ENCODE measurements at places on chromosomes 12 and 14.

DNA sequence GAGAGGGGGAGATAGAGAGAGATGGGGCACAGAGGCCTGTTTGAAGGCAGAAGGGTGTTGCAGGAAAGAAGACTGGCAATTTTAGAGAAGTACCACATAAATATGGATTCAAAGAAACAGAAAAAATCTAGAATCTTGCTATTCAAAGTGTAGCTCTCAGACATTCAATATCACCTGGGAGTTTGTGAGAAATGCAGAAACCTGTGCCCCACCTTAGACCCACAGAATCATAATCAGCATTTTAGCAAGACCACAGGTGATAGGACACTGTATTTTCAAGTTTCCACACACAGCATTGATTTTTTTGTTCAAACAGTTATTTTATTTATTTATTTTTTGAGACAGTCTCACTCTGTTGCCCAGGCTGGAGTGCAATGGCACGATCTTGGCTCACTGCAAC, 3.3 kb downstream of the NEDD8 start:
- H3K36me3 ChIP-seq, result peaks cover 15% of the 10 kb centered on the region
- no peak for DNase-seq
- no peaks in the 10 kb centered on the region for H3K27me3 ChIP-seq

DNA sequence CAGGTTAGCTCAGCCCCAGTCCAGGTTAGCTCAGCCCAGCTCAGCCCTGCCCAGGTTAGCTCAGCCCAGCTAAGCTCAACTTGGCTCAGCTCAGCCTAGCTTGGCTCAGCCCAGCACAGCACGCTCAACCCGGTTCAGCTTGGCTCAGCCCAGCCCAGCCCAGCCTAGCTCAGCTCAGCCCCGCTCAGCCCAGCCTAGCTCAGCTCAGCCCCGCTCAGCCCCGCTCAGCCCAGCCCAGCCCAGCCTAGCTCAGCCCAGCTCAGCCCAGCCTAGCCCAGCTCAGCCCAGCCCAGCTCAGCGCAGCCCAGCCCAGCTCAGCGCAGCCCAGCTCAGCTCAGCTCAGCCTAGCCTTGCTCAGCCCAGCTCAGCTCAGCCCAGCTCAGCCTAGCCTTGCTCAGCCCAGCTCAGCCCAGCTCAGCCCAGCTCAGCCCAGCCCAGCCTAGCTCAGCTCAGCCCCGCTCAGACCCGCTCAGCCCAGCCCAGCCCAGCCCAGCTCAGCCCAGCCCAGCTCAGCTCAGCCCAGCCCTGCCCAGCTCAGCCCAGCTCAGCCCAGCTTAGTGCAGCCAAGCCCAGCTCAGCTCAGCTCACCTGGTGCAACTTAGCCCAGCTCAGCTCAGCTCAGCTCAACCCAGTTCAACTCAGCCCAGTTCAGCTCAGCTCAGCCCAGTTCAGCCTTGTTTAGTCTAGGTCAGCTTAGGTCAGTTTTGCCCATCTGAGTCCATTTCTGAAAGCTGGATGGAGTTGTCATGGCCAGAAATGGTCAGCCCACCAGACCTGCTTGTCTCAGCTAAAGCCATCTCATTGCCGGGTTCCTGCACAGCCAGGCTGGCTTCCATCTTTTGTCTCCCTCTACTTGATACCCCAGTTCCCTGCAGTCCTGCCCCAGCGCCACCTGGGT, 333.6 kb downstream of the TMEM121 start:
- H3K4me3 ChIP-seq, result peak overlapping the region; percentile 70
- no peak overlapping the region for H3K27ac ChIP-seq
- H3K27me3 ChIP-seq, result peaks cover 18% of the 10 kb centered on the region
- no peak for DNase-seq
- H3K36me3 ChIP-seq, result no peaks in the 10 kb centered on the region

DNA sequence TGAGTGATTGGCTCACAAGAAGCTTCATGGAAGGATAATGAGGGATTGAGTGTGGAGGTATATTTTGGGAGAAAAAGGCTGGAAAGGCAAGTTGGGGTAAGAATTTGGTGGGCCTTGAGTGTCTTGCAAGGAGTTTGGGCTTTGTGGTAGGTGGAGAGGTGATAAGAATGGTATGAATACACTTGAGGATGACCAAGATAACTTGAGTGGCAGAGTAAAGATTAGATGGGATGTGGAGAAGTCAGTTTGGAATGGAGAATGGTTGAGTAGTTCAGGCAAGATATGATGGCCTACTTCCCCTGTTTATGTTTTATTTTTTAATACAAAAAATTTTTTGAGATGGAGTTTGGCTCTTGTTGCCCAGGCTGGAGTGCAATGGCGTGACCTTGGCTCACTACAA, 9.1 kb downstream of the ADCK1 start:
- H3K27ac ChIP-seq, result no peak overlapping the region
- no peaks in the 10 kb centered on the region for H3K36me3 ChIP-seq
- DNase-seq, result no peak
- no peak overlapping the region for H3K4me3 ChIP-seq
- no peaks in the 10 kb centered on the region for H3K27me3 ChIP-seq
- peaks cover 7% of the 10 kb centered on the region for H3K4me1 ChIP-seq

GRCh38 chr14:33993246-33993645, 42.4 kb upstream of the EGLN3 start:
- peaks cover 8% of the 10 kb centered on the region for H3K4me1 ChIP-seq
- H3K27ac ChIP-seq, result no peak overlapping the region
- no peak for DNase-seq

DNA sequence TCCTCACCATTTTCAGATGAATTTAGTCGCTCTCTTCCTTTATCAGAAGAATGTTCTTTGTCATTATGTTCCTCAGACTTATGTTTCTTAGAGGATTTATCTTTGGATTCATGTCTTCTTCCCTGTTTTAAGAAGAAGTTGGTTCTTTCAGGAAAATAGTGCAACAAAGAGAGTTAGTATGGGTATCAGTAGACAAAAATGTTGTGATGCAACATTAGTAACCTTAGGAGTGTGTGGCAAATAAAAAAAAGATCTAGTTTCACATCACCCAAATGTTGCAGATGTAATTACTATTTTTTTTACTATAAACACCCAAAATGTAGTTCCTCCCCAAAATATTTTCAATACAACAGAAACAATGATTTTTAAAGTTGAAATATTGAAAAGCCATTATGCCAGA, 7.8 kb downstream of the RSRC2 start:
- DNase-seq, result no peak
- H3K27ac ChIP-seq, result peak overlapping the region; percentile 92
- no peaks in the 10 kb centered on the region for H3K27me3 ChIP-seq
- no peak overlapping the region for H3K4me3 ChIP-seq
- peaks cover 62% of the 10 kb centered on the region for H3K4me1 ChIP-seq

DNA sequence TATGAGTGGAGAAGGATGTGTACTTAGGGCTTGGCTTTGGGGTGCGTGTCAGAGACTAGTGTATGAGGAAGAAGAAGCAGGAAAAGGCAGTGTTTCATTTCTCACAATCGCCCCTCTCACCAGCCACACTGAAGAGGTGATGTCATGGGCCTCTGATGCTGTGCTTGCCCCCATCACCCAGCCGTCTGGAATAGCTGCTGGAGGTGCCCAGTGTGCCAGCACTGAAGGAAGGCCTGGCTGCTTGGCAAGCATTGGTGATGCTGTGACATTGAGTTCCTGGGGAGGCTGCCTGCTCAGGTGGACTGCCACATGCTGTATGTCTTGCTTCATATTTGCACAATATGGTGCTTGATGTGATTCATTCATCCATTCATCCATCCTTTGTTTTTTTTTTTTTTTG, 56.2 kb downstream of the CRADD start:
- no peak overlapping the region for H3K4me3 ChIP-seq
- peaks cover 7% of the 10 kb centered on the region for H3K4me1 ChIP-seq
- H3K36me3 ChIP-seq, result no peaks in the 10 kb centered on the region
- H3K27ac ChIP-seq, result no peak overlapping the region
- DNase-seq, result no peak

DNA sequence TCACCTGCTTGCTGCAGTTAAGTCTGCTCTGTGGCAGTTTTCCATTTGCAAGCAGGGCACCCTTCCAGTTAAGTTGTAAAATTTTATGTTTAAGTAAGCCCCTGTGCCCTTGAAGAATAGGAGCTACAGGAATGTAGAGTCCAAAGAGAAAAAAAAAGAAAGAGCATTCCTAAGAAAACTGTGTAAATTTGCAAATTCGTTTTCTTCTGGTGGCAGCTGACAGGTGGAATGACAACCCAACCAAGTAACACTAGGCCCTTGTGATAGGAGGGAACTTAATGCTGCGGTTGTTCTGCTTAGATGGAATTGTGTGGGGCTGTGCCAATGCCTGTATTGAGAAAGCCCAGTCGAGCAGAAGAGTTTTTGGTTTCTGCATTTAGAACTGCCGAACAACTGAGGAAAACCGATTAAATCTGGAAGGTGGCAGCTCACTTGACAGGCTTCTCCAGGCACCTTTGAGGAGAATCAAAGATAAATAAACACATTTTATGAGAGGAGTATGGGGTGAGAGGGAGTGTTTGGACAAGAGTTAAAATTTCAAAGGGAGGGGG, 280.0 kb downstream of the RAD51B start:
- H3K27ac ChIP-seq, result no peak overlapping the region
- H3K4me3 ChIP-seq, result no peak overlapping the region
- H3K4me1 ChIP-seq, result no peaks in the 10 kb centered on the region
- H3K36me3 ChIP-seq, result peaks cover 41% of the 10 kb centered on the region

- no peak overlapping the region for H3K4me3 ChIP-seq
- H3K27me3 ChIP-seq, result peaks cover 34% of the 10 kb centered on the region
- H3K27ac ChIP-seq, result no peak overlapping the region
These were observed 4.9 kb downstream of the GPRC5A start for GRCh38 chr12:12896260-12896659.

DNA sequence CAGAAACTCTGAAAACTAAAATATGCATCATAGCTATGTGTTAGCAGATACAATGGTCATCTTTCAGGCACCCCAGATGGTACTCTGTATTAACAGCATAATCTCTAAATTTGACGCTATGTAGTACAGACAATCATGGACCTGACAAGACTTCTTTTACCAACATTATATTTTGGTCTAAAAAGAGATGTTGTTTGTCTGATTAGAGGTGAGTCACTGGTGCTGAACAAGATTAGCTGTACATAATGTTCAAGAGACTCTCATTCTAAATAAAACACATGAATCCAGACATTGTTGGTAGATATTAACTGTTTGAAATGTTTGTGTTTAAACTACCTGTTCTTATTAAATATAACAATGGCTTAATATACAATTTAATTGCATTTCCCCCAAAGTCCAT, 146.4 kb upstream of the LMNTD1 start:
- no peak overlapping the region for H3K4me3 ChIP-seq
- no peak for DNase-seq
- no peaks in the 10 kb centered on the region for H3K36me3 ChIP-seq
- no peaks in the 10 kb centered on the region for H3K4me1 ChIP-seq

DNA sequence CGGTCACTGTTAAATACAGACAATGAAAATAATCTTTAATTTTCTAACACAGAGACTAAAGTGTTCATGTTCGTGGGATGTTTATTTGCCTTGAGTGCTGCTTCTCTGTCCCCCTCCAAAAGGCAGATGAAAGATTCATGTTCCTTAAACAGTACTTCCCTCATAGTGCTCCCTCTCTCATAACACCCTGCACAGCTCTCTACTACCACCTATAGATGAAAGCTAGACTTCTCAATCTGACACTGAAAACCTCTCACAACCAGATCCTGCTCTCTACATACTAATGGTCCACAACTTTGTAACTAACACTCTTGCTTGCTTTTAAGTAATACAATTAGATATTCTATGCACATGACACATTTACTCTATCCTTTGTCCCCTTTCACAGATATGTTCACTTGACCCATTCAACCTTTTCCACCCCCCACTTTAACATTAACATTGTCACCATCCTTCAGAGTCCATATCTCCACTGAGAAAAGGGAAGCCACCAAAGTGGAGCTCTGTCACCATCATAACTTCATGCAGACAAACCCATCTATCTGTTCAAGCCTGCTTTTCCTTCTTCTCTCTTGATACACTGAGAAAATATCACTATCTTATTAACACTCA, 266.4 kb upstream of the USP15 start:
- no peak overlapping the region for H3K27ac ChIP-seq
- no peaks in the 10 kb centered on the region for H3K4me1 ChIP-seq
- H3K36me3 ChIP-seq, result no peaks in the 10 kb centered on the region
- H3K4me3 ChIP-seq, result no peak overlapping the region

DNA sequence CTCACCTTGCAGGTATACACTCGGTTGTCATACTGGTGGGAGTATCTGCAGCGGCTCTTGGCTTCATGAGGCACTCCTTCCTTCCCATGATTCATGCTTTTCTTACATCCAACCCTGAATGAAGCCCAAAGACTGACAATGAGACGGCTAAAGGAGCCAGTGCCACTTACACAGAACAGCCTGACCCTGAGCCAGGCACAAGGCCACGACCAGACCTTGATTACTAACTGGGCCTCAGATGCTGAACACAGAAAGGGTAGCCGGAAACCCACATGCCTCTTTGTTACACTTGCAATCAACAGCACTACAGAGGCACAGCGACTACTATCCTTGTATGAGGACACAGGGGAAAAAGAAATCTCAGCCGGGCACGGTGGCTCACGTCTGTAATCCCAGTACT, 48.0 kb downstream of the ZFYVE1 start:
- H3K4me3 ChIP-seq, result no peak overlapping the region
- H3K27ac ChIP-seq, result no peak overlapping the region
- no peak for DNase-seq
- H3K4me1 ChIP-seq, result no peaks in the 10 kb centered on the region
- no peaks in the 10 kb centered on the region for H3K27me3 ChIP-seq

DNA sequence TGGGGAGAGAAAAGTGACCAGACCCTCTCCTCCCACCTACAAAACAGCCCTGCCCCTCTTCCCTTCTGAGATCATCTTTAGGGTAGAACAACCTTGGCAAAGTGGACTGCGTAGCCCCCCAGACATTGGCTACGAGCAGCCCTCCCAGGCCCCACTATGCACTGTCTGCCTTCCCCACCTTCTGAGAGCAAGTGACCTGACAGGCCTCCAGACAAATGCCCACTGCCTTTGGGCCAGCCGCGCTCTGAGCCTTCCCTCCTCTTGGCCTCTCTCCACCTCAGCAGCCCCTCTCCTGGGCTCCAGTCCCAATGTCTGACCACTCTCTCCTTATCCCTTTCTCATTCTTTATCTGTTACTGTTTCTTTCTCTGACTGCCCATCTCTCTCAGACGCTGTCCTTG, 46.5 kb upstream of the CCND2 start:
- H3K36me3 ChIP-seq, result no peaks in the 10 kb centered on the region
- DNase-seq, result no peak
- no peak overlapping the region for H3K4me3 ChIP-seq
- H3K4me1 ChIP-seq, result peaks cover 5% of the 10 kb centered on the region
- H3K27me3 ChIP-seq, result peaks cover 6% of the 10 kb centered on the region
- H3K27ac ChIP-seq, result no peak overlapping the region

- no peaks in the 10 kb centered on the region for H3K4me1 ChIP-seq
- DNase-seq, result no peak
- H3K36me3 ChIP-seq, result no peaks in the 10 kb centered on the region
- no peaks in the 10 kb centered on the region for H3K27me3 ChIP-seq
- H3K4me3 ChIP-seq, result no peak overlapping the region
These were observed 69.2 kb upstream of the PIK3C2G start for GRCh38 chr12:18192119-18192518.

DNA sequence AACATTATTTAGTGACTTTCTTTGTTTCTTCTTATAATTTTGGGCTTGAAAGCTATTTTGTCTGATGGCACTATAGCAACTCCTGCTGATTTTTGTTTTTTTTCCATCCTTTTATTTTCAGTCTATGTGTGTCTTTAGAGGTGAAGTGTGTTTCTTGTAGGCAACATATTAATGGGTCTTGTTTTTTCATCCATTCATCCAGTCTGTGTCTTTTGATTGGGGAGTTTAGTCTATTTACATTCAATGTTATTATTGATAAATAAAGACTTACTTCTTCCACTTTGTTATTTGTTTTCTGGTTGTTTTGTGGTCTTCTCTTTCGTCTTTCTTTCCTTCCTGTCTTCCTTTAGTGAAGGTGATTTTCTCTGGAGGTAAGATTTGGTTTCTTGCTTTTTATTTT, 198.0 kb downstream of the CRADD start:
- DNase-seq, result no peak
- peaks cover 46% of the 10 kb centered on the region for H3K36me3 ChIP-seq
- H3K4me3 ChIP-seq, result no peak overlapping the region
- H3K27me3 ChIP-seq, result no peaks in the 10 kb centered on the region

Measured in activated T-cell treated with anti-CD3 and anti-CD28 coated beads, Interleukin-2, amount 50 U/mL, for 72 hours (primary cell).